ENCODE measurements at places on chromosomes 3 and 15.

DNA sequence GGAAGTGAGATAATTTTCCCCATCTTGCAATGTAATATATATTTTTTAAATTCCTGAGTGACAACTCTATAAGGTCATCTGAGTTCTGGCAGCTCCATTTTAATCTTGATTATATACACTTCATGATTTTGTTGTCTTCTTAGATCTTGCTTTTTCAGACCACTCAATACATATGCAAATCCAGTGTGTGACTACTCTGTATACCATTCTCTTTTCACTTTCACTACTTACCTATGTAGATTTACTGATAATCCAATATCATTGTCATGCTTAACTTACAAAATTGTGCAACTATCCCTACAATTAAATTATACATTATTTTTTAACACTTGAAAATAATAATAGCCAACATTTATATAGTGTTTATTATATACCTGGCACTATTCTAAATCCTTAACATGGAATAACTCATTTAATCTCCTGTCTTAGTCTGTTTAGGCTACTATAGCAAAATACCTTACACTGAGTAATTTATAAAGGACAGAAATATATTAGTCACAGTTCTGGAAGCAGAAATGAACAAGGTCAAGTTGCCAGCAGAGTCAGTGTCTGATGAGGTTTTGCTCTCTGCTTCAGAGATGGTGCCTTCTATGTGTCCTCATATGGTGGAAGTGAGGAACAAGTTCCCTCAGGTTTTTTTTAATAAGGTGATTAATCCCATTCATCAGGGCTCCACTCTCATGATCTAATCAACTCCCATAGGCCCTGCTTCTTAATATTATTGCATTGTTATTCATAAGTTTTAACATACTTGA is 338.5 kb downstream of the TUSC7 start:
- DNase-seq, result no peak

DNA sequence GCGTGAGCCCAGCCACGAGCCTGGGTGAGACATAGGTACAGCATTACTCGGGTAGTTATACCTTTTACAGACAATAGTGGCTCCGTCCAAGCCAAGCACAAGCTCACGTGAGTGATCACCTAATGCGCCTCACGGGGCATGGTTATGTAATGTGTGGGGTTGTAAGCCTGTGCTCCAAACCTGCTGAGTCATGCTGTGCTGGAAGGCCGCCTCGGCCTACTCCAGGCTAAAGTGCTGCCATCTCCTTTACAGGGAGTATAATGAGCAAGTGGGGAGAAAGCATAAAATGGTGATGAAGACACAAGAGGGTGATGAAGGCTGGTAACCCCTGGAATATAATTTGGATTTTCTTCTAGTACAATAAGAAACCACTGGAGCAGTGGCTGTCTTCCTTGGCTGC is 175.8 kb upstream of the STT3B start:
- DNase-seq, result no peak

- DNase-seq, result no peak
These were observed 73.8 kb downstream of the FLNB start for GRCh38 chr3:58082047-58082446.

DNA sequence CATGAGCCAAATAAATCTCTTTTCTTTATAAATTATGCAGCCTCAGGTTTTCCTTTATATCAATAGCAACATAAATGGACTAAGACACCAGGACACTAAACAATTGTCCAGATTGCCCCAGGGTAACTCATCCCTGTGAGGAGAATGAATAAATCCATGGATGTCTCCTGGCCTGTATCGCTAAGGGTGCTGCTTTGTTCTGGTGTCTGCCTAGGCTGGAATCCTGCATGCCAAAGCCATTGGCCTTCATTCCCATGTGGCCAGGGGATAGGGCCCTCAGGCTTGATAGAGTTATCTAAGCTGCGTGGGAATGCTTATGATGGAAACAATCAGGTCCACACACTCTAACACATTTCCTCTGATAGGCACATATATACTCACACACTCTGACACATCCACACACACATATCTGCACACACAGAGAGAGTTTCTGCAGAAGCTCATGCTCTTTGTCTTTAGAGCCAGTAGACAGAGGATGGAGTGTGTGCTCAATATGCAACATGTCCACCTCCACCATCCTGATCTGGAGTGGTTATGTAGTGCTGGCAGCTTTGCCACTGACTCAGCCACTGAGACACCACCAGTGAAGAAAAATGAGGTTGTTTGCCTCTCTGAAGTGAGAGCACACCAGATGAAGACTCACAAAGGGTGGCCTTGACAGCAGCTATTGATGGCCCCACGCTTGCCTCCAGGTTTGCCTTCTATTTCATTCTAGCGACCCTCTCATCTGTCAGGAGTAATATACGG is 24.0 kb upstream of the DGKG start:
- DNase-seq, result no peak

DNA sequence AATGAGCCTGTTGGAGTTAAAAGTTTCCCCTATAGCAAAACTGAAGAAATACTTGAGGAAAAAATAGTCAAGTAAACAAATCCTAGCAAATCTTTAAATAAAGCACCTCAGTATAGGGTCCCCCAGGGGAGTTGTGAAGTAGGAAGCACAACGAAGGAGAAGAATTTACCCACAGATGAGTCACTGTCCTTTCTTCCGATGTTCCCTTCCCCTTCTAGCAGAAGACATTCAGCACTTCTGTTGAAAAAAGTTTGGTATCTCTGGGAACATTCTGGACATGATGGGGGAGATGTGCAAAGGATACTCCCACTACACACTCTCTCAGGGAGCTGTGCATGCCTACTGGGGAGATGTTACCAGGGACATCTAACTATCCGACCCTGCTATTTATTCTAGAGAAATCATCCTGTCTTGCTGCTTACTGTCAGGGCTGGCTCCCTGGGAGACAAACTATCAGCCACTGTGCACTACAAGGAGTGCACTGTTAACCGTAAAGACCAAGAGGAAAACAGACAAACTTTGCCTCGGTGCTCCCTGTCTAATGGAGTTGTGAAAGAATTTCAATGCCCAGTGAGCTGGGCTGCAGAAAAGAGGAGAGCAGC is 93.8 kb downstream of the RFTN1 start:
- DNase-seq, result no peak

DNA sequence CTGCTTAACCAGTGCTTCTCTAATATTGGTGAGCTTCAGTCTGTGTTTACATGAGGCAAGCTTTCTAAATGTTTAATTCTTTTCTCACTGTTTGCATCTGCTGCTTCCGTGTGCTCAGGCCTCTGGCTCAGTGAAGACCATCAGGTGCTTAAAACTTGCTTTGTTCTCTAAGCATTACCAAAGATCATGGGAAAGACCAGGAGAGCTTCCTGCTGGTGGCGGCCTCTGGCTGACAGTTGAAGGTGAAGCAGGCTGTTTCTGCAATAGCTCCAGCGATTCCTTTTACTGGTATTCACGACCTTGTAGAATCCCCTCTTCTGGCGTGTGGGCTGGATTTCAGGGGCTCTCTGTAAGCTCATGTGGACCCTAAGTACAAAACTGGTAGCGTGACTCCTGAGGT is 45.1 kb downstream of the EDEM1 start:
- DNase-seq, result no peak

DNA sequence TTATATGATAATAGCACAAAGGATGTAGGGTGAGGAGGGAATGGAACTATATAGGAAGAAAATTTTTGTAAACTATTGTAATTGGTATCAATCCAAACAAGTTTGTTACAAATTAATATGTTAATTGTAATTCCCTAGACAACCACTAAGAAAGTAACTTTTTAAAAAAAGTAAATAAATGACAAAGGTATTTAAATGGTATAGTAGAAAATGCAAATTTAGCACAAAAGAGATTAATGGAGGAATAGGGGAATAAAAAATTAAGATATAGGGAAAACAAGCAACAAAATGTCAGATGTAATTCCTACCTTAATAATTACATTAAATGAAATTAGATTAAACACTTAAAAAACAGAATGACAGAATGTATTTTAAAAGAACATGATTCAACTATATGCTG is 60.3 kb downstream of the TIMP4 start:
- DNase-seq, result no peak

GRCh38 chr15:89999676-90000185 is 1.4 kb upstream of the ZNF710 start:
- DNase-seq, result no peak

GRCh38 chr3:107128946-107129345 is 248.3 kb upstream of the CCDC54 start:
- DNase-seq, result no peak

GRCh38 chr3:195790901-195791300 is 20.8 kb downstream of the MUC4 start:
- DNase-seq, result no peak

GRCh38 chr3:112128843-112129727 is 4.0 kb downstream of the GCSAM start:
- no peak for DNase-seq

DNA sequence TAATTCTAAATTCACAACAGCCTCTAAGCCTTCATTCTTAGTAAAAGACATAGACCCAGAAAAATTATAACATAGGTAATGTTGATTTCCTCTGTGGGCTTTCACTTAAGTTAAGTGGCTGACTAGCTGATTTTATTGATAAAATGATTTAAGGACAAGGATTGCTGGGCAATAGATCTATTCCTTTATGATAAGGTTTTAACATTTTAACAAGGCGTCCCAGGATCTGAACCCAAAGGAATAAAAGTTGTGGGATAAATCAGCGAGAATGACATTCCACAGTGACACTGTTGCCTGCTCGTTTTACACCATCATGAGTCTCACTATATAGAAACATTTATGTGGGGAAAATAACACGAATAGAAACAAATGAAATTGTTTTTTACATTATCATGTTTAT is 1151.0 kb downstream of the ZPLD1 start:
- DNase-seq, result no peak

DNA sequence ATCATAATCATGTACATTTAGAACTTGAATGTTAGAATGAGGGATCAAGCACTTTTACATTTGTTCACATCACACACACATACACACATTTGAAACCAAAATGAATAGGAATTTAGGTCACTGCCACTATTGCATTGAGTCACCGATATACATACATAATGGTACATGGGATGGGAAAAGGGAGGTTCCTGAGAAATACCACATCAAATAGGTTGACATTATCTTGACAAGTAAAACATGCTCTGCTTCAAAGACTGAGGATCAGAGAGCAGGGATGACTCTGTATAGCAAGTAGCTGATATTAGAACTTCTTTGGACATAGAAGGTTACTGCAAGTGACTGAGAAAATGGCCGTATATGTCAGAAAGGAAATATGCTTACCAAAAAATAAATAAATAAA is 847.2 kb downstream of the PLOD2 start:
- DNase-seq, result no peak

- no peak for DNase-seq
These were observed 78.2 kb downstream of the CHAC1 start for GRCh38 chr15:41031232-41032078.

DNA sequence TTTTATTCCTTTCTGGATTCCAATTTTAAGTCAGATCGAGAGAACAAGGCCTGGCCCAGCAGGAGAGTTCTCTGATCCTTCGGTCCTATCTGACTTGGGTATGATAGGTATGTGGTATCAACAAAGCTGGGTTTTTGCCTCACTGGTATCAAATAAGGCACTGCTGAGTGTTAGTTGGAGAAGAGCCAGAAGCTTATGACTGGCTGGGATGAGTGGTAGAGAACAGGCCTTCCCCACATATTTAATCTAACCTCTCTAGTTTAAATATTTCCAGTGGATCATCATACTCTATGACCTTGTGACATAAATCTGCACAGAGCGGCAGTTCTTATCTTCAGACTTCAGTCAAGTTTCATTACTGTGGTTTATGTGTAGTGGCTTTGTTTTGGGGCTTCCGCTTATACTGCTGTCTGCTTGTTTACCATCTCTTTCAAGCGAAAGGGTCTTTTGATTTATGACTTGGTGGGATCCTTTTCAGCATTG is 164.5 kb downstream of the PTPRG start:
- no peak for DNase-seq

GRCh38 chr3:118478706-118479276 is 555.9 kb downstream of the IGSF11 start:
- no peak for DNase-seq

DNA sequence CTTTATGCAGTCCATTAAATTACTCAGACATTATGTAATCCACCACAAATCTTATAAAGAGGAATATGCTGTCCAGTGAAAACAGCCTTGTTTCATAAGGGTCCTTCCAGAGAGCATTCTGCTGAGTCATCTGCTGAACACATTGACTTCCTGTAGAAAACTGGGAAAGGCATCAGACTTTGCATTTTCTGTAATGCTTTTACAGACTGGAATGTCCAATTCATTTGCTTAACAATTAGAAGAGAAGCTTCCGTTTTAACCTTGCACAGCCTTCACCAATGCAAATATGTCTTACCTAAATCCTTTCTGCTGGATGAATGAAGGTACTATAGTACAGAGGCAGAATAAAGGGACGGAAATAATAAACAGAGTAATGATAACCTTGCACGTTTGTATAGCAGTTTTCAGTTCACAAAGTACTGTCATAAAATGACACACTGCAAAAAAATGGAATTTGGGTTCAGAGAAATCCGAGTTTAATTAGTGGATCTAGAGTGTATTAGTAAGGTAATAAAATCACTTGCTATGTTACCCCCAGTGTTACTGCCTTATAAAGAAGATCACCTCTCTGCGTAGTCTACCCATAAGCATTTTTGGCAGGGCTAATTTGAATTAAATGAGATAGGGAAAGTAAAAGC is 301.5 kb downstream of the PYDC2 start:
- DNase-seq, result no peak

DNA sequence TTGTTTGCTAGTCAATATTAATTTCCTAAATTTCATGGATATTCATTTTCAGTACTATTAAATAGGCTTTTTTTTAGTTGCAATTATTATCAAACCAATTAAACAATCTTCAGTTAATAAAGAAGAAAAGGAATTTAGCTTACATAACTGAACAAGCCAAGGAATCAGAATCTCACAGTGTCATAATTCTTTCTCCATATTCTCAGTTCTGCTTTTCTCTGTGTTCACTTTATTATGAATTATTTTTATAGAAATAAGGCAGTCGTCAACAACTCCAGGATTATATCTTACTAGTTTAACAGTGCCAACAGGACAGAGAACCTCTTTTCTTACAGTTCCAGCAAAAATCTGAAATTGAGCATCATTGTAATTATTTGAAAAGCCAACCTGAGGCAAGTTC is 221.7 kb downstream of the CGGBP1 start:
- no peak for DNase-seq

GRCh38 chr3:45187694-45188141 is 38.4 kb downstream of the TMEM158 start:
- no peak for DNase-seq

Data from NCI-H1930 (cell line).